ENCODE measurements at places on chromosomes 12 and 14.

- DNase-seq: no peak
Observed at GRCh38 chr12:132365226-132365625, 35.8 kb upstream of the GALNT9 start.

DNA sequence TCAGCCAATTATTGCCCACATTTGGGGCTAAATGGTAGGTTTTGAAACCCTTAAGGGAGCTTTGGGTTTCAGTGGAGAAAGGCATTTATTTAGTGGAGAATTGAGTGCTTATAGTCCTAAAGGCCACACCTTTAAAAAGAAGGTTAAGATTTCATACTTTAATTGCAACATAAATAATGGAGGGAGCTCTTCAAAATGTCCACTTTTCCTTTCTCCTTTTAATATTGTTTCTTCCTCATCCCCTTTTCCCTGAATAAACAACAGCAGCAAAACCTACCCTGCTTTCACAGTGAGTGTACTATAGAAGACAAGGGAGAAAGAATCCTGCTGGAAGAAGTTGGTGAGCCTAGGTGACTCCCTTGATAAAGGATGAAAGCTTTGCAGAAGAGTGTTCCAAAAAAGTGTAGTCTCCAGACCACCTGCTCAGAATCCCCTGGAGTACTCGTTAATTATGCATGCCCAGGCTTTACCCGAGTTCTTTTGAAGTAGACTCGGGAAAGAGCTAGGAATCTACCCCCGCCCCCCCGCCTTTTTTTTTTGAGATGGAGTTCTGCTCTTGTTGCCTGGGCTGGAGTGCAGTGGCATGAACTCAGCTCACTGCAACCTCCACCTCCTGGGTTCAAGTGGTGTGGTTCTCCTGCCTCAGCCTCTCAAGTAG lies 11.5 kb upstream of the EID3 start:
- DNase-seq: peak; percentile 18

GRCh38 chr14:51576879-51577278 lies 74.8 kb upstream of the FRMD6 start:
- no peak for DNase-seq

DNA sequence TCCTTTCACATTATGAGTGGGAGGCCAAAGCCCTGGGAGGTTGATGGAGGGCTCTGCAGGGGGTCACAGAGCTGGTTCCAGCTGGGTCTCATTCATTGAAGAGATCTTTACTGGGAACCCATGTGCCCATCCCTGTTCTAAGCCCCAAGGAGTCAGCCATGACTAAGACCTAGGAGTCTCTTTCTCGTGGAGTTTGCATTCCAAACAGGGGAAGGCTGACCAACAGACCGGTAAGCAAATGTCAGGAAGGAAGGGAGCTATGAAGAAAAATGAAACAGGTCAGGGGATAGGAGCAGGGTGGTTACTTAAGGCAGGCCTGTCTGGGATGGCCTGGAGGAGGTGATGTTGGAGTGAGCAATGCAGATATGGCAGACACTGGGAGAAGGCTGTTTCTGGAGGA lies 31.5 kb downstream of the SYNDIG1L start:
- DNase-seq: no peak

DNA sequence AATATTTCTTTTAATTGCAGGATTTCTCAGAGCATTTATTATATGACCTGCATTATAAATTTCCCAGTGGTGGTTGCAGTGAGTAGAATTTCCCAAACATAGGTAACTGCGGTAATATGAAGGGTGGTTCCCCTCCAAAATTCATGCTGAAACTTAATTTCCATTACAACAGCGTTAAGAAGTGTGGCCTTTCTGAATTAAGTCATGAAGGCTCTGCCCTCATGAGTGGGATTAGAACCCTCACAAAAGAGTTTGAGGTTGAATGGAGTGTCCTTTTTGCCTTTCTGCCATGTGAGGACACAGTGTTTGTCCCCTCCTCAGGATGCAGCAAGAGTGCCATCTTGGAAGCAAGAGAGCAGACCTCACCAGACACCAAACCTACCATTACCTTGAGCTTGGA lies 233.6 kb downstream of the KTN1 start:
- no peak for DNase-seq

GRCh38 chr12:96375841-96376604 lies 24.2 kb downstream of the CDK17 start:
- DNase-seq: no peak

GRCh38 chr14:102911541-102911951 lies 10.9 kb upstream of the AMN start:
- DNase-seq: no peak

- DNase-seq: no peak
Observed at GRCh38 chr14:69002069-69002468, 23.0 kb upstream of the ACTN1 start.

Data from SK-N-MC (cell line).